ENCODE measurements at places on chromosomes 4 and X.

GRCh38 chr4:168070903-168071302 lies 21.4 kb upstream of the ANXA10 start:
- H3K27me3 ChIP-seq = no peaks in the 10 kb centered on the region
- H3K4me3 ChIP-seq = no peak overlapping the region
- no peaks in the 10 kb centered on the region for H3K4me1 ChIP-seq
- H3K27ac ChIP-seq = no peak overlapping the region
- H3K36me3 ChIP-seq = no peaks in the 10 kb centered on the region

- H3K27ac ChIP-seq = no peak overlapping the region
- H3K36me3 ChIP-seq = no peaks in the 10 kb centered on the region
- H3K27me3 ChIP-seq = no peaks in the 10 kb centered on the region
- H3K4me3 ChIP-seq = no peak overlapping the region
- no peaks in the 10 kb centered on the region for H3K4me1 ChIP-seq
Measured at GRCh38 chrX:114152130-114152529, 431.8 kb upstream of the HTR2C start.

DNA sequence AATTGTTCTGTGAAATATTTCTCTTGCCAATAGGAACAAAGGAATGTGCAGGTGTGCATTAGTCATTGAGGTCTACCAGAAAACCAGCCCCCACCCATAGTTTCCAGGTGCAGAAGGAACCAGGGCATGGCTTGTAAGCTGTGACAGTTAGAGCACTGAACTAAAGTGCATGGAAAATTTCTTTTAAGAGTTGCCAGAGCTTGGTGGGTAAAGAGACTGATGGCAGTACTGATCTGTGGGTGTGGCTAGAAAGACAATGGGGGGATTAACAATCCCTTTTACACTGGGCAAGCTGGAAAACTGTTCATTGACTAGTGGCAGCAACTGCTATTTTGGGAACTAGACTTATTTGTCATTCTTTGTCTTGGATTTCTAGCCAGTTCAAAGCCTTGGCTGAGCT lies 326.9 kb downstream of the PCDH19 start:
- no peak overlapping the region for H3K4me3 ChIP-seq
- no peak overlapping the region for H3K27ac ChIP-seq
- no peak for DNase-seq
- no peaks in the 10 kb centered on the region for H3K36me3 ChIP-seq
- H3K27me3 ChIP-seq = no peaks in the 10 kb centered on the region
- no peaks in the 10 kb centered on the region for H3K4me1 ChIP-seq

GRCh38 chrX:24498975-24499374 lies 33.9 kb downstream of the PDK3 start:
- peak overlapping the region; percentile 39 for H3K27ac ChIP-seq
- no peaks in the 10 kb centered on the region for H3K27me3 ChIP-seq
- no peak overlapping the region for H3K4me3 ChIP-seq
- peaks cover 3% of the 10 kb centered on the region for H3K4me1 ChIP-seq

DNA sequence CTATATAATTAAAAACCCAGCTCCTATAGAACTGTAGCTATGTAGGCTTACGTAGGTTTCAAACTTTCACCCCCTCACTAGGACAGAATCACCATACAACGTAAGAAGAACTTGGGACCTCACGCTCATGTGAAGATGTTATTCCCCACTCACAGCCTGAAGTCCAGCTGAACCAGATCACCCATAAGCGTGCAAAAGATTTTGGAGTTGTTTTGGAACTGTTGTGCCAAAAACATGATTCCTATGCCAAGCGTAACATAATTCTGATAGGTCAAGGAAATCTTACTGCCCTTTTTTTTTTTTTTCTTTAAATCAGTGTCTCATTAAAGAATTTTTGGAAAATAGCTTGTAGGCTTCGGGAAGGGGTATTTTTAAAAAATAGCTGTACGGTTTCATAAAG lies 57.0 kb downstream of the LCORL start:
- no peak for DNase-seq
- H3K27me3 ChIP-seq = no peaks in the 10 kb centered on the region
- H3K36me3 ChIP-seq = no peaks in the 10 kb centered on the region
- no peaks in the 10 kb centered on the region for H3K4me1 ChIP-seq

DNA sequence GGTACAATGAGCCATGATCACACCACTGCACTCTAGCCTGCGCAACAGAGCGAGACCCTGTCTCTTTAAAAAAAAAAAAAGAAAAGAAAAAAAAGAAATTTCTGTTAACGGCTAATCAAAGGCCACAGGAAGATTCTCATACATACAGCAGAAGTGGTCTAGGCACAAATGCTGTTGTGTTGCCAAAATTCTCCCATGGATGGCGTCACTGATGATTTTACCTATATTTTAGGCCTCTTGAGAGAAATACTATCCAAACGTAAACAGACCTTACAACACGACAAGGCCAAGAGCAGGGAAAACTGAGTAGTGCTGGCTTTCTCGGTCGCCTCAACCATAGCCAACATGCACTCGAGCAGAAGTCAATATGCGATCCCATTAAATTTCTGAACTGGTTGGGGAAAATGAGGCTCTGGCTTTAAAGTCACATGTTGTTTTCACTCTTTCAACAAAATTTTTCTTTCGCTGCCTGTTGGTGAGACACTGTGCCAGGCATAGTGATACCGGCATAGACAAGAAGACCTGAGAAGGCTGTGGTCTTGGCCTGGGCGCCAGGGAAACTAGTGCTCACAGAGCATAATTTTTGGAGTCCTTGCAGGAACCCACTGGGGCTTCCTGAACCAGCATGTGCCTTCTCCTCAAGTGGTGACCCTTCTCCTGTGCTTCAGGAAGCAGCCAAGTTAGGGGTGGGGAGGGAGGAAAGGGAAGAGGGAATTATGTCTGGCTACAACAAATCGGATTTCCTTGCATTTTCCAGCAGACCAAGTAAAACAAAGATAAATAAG lies 20.6 kb downstream of the SH3KBP1 start:
- peaks cover 6% of the 10 kb centered on the region for H3K4me1 ChIP-seq
- DNase-seq = no peak
- no peaks in the 10 kb centered on the region for H3K27me3 ChIP-seq
- H3K4me3 ChIP-seq = no peak overlapping the region

DNA sequence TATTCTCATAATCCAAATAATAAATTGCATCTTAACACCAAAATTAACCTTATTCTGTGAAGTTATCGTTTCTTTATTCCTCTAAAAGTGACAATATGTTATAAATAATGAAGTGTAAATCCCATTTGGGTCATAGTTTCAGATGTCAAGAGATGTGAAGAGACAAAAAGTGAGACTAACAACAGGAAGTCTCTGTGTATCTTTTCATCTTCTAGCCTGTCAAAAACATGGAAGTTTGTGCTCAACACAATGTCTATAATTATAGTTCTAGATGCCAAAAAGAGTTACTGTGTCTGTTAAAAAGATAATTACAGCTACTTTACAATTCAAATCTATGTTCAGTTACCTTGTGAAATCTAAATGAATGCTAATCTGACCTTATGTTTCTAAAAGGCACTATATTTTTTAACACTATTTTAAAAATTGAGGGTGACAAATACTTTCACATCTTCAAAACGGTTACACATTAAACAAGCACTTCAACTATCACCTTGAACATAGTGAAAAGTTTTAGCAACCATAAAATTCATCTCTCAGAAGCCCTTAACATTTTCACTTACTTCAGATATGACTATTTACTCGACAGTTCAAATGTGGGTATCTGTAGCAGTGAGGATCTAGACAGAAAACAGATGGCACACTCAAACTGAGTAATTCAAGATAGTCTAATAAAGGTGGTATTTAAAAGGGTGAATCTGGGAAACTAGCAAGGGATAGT lies 509.8 kb downstream of the ARAP2 start:
- H3K27me3 ChIP-seq = no peaks in the 10 kb centered on the region
- no peak for DNase-seq
- no peak overlapping the region for H3K4me3 ChIP-seq
- H3K4me1 ChIP-seq = no peaks in the 10 kb centered on the region
- no peak overlapping the region for H3K27ac ChIP-seq

GRCh38 chr4:128865132-128865531 lies 55.6 kb downstream of the JADE1 start:
- H3K27me3 ChIP-seq = no peaks in the 10 kb centered on the region
- H3K27ac ChIP-seq = no peak overlapping the region

All from effector memory CD4-positive, alpha-beta T cell (primary cell).